ENCODE measurements at places on chromosomes 5 and 9.

GRCh38 chr5:103487822-103488493 lies 74.6 kb downstream of the NUDT12 start:
- DNase-seq = no peak

GRCh38 chr9:117703537-117703936 lies 666 bp upstream of the TLR4 start:
- DNase-seq = no peak

DNA sequence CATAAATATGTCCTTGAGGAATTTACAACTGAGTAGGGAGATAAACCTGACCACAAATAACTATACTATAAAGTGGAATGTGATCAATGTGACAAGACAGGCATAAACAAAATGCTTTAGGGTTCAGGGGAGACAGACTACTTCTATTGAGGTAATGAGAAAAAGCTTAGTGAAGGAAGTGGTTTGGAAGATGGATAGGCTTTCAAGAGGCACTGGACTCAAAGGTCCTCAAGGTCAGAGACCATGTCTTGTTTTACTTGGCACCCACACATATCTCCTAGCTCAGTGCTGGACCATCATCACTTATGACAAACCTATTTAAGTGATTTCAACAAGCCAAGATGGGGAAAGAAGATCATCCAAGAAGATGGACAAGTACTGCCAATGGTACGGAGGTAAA lies 257.8 kb downstream of the BNC2 start:
- DNase-seq = no peak

DNA sequence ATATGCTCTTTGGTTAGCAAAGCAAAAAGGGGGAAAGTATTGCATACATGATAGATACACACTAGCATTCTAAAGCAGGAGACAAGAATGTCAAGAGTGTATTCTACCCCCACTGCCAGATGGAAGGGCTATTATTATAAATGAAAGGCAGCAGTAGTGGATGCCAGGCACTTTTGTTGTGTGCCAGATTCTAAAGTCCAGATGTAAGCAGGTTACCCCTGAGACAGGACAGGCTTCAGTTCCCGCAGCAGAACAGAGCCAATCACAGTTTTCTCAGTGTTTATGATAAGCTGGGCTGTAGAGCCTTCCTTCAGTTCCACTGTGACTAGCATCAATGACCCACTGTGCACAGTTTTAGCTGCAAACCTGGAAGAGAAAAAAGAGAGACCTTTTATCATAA lies 226.6 kb upstream of the TBCA start:
- no peak for DNase-seq

DNA sequence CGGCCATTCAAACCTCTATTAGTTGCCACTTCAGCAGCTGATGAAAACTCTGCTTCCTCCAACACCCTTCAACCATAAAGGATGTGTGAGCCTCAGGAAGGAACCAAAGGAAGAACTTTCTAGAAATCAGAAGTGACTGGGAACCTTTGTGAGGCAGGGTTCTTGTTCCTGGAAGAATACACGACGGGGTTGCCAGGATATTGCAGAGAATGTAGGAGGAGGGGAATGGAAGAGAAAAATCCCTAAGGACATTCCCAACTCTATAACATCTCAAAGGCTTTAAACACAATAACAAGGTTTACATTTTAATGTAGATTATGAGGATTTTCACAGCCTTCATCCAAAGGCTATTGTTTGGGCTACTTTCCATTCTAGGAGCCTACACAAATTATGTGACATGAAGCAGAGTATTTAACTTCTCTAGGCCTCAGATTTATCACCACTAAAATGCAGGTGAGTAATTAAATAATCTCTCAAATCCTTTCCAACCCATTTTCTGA lies 147.7 kb downstream of the GLIS3 start:
- no peak for DNase-seq

GRCh38 chr5:17430241-17430640 lies 67.8 kb upstream of the TAF11L2 start:
- DNase-seq = no peak
